Kidney (tissue), 22 donors: ENCODE measurements at places on chromosomes 5 and 9. TPM values are rescaled to one million over a fixed set of nuclear protein-coding genes. Genes with fewer than 3 reads are reported as not detected.

- no peak for DNase-seq
Observed at GRCh38 chr5:98248949-98249348, 524.5 kb upstream of the RGMB start.

DNA sequence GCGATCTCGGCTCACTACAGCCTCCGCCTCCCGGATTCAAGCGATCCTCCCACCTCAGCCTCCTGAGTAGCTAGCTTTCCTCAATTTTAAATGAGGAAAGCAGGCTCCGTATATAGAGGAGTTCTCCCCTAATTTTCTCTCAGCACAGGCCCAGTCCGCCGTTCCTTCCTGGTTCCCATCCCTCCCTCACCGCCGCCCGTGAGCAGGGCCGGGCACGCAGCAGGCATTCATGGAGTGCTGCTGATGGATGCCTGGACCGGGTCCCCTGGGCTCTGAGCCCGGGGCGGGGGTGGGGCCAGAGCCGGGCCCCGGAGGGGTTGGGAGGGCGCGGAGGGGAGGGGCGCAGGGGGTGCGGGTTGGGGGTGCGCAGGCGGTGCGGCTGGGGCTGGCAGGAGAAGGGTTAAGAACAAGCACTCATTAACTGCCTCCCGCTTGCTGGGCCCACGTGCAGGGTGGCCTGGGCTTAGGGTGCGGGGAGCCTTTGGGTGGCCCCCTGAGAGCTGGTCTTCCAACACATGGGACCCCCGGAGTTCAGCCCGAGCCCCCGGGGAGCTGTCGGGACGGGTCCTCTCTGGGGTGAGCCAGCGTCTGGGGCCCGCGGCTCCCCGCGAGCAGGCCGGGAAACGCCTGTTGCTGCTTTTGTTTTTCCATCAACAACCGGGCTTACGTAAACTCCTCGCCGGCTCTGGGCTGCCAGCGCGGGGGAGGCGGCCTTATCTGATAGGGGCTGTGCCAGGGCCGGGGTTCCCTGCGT, 33.7 kb downstream of the LHX2 start:
- no peak for DNase-seq

DNA sequence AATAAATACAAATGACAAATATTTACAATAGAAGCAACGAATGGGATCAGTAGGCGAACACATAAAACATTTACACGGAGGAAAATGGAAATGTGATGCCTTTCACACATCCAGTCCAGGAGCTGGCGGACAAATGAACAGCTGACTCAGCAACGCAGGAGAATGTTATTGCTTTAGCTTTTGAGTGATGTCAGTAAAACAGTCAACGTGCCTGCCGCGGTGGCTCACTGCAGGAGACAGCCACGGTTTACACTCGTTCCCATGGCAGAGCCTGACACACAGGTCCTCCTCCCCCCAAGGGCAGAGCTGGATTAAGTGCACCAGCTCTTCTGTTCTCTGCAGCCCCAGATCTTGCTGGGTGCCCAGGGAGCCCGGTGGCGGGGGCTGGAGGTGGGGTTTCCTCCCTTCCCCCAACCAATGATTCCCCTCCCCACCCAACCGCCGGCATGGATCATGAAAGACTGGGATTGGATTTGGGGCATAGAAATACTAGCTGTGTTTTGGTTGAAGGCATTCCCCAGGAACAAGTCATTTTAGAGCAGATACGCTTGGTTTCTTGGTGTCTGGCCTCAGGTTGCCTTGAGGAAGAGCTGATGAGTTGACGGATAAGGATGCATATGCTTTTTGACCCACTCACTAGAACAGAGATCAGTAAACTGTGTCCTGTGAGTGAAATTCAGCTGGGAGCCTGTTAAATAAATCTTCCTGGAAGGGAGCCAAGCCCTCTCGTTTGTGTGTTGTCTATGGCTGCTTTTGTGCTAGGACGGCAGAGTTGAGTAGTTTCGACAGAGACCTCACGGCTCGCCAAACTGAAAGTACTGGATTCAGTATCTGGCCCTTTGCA, 12.5 kb downstream of the STC2 start:
- DNase-seq, result no peak

DNA sequence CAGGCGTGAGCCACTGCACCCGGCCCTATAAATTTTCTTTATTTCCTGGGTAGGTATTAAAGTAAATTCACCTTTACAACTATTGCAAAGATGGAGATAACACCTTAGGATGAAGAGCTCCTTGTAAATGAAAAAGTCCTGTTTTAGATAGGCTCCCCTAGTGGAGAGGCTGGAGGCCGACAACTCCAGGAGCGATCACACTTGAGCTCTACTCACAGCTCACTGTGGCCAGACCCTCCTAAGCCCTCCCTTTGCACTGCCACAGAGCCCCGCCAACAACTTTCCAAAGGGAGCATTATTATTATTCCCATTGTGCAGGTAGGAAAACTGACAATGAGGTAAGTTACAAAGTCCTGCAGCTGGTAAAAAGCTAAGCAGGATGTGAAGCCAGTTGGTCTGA, 139.1 kb upstream of the ERCC6L2 start:
- no peak for DNase-seq

GRCh38 chr9:22035591-22036011, 26.5 kb upstream of the CDKN2B start:
- no peak for DNase-seq

- no peak for DNase-seq
Observed at GRCh38 chr9:93446073-93446472, 5.4 kb upstream of the FAM120A start.

GRCh38 chr9:134525841-134526583, 115.6 kb upstream of the COL5A1 start:
- DNase-seq, result no peak

DNA sequence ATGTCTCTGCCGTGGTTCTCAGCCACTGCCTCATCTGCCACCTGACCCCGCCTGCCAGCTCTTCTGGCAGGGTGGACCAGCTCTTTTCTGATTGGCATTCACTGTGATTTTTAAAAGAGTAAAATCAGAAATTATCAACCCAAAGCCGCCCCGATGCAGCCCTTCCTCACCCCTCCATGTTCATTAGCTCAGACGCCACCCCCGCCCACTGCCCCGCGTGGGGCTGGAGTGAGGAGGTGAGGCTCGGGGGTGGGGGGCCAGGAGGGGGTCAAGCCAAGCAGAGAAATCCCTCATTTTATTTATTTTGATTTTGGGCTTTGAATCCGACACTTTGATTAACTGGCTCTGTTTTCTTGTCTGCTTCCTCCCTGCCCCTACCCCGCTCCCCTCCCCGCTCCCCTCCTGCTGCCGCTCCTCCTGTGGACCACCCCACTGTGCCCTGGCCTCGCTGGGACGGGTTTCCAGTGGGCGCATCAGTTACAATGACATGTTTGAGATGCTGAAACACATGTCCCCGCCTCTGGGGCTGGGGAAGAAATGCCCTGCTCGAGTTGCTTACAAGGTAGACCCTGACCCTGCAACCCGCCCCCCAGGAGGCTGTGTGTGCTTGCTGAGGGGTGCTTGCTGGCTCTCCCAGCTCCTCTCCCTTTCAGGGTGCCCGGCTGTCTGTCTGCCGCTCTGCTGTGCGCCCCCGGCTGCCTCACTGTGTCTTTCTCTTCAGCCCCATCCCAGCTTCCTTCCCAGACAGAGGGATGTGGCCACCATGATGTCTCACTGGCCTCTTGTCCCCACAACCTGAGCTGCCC, 224.9 kb downstream of the CACNA1B start:
- DNase-seq, result no peak

SEMA4D gene
- 147 TPM for total RNA-seq

DMGDH gene
- 10.4 TPM for total RNA-seq

HAPLN1 gene
- total RNA-seq, result 0.19 TPM

CD72 gene
- total RNA-seq, result 7.1 TPM

SOHLH1 gene
- total RNA-seq, result not detected

PCDHA4 gene
- 4.1 TPM for total RNA-seq

TICAM2 gene
- 7.6 TPM for total RNA-seq

IRGM gene
- total RNA-seq, result 0.44 TPM

LCN10 gene
- 8.4 TPM for total RNA-seq

PPP3R2 gene
- not detected for total RNA-seq

PCDHAC2 gene
- 3.6 TPM for total RNA-seq

FBXL7 gene
- total RNA-seq, result 6.1 TPM
